Calu3 (cell line): ENCODE measurements at places on chromosomes 16 and 17. TPM values are rescaled to one million over a fixed set of nuclear protein-coding genes. Genes with fewer than 3 reads are reported as not detected.

- peaks cover 52% of the 10 kb centered on the region for H3K27me3 ChIP-seq
- peak overlapping the region; percentile 76 for H3K4me3 ChIP-seq
- DNase-seq, result no peak
- peaks cover 4% of the 10 kb centered on the region for H3K36me3 ChIP-seq
- peaks cover 11% of the 10 kb centered on the region for H3K4me1 ChIP-seq
- H3K27ac ChIP-seq, result no peak overlapping the region
These were observed 832 bp upstream of the ADAP2 start for GRCh38 chr17:30920683-30921543.

DNA sequence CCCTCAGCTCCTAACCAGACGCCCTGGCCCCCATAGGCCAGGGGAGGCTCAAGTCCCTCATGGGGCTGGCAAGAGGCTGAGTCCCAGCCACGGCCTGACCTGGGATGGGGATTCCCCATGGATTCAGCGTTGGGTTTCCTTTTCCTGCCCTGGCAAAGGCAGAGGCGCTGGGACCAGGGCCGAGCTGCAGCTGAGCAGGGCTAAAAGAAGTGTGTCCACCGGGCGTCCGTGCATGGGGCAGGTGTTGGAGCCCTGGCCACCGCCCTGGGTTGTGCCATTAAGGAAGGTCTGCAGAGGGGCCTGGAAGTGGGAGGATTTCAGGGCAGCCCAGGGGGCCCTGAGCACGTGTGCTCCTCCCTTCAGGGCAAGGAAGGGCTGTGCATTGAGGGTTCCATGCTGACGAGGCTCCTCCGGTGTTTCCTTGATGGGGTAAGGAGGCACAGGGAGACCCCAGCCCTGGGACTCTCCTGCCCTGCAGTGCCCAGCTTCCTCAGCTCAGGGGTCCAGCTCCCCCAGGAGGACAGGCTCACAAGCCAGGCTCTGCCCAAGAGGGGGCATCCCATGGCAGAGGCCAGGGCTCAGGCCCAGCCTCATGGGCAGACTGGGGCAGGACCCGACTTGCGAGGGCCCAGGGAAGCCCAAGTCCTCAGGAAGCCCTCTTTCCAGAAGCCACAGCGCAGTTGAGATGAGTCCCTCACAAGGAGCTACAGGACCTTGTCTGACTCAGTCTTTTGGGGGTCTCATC, 10.1 kb downstream of the TBC1D26 start:
- no peak overlapping the region for H3K4me3 ChIP-seq
- no peaks in the 10 kb centered on the region for H3K27me3 ChIP-seq
- no peaks in the 10 kb centered on the region for H3K4me1 ChIP-seq
- no peak for DNase-seq
- no peak overlapping the region for H3K27ac ChIP-seq
- H3K36me3 ChIP-seq, result no peaks in the 10 kb centered on the region

GRCh38 chr17:14359163-14360020, 58.5 kb downstream of the HS3ST3B1 start:
- H3K4me1 ChIP-seq, result no peaks in the 10 kb centered on the region
- no peaks in the 10 kb centered on the region for H3K27me3 ChIP-seq
- no peak overlapping the region for H3K27ac ChIP-seq
- H3K4me3 ChIP-seq, result no peak overlapping the region
- no peak for DNase-seq
- no peaks in the 10 kb centered on the region for H3K36me3 ChIP-seq

DNA sequence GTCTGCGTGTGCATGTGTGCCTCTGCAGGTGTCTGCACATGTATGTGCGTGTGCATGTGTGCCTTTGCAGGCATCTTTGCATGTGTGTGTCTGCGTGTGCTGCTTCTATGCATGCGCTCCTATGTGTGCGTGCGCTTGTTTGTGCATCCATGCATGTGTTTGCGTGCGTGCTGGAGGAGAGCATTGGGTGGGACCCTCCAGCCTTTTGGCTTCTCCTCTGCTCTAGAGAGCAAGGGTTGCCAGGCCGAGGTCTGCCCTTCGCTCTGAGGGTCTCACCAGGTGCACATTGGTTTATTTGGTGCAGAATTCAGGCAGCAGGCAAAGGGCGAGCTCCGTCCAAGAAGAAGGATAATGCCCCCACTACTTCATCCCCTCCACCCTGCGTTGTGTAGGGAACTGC, 1.1 kb upstream of the RAB40B start:
- peak overlapping the region; percentile 73 for H3K4me3 ChIP-seq
- H3K27ac ChIP-seq, result peak overlapping the region; percentile 85
- DNase-seq, result no peak

The HEATR9 gene
- not detected in 2 replicates for total RNA-seq
